Stimulated activated CD4-positive, alpha-beta T cell treated with anti-CD3 and anti-CD28 coated beads, TNF-alpha, amount 100 ng/mL, for 4 hours (primary cell): ENCODE measurements at places on chromosomes 4 and X.

- DNase-seq, result no peak
Observed at GRCh38 chr4:5753766-5754528, 42.9 kb downstream of the EVC start.

DNA sequence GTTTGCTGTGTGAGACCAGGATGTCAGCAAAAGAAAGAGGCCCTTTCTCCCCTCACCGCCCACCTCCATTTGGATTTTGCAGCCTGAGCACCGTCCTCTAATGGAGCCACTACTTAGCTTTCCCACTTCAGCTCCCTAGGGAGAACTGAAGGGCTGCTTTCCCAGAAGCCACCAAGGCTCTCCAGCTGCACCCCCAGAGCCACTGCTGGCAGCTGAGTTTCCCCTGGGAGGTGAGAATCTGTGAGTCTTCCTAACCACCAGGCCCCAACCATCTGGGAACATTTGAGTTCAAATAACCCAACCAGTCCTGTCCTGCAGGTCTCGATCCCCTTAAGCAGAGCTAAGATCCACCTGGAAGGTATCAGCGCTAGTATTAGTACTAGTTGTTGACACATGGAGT, 173.1 kb upstream of the USP9X start:
- DNase-seq, result no peak

GRCh38 chr4:150078041-150078578, at the start of gene DCLK2:
DCLK2 (plus strand) TSS chr4:150078445; CDS start chr4:150079028, 583 bp downstream.
- no peak for DNase-seq

GRCh38 chrX:9526965-9527364, 62.1 kb downstream of the TBL1X start:
- no peak for DNase-seq
